NCI-H2171 (cell line): ENCODE measurements at places on chromosomes 6 and 20.
A peak's percentile ranks its signal among the peaks of the same experiment; 100 is the strongest.

DNA sequence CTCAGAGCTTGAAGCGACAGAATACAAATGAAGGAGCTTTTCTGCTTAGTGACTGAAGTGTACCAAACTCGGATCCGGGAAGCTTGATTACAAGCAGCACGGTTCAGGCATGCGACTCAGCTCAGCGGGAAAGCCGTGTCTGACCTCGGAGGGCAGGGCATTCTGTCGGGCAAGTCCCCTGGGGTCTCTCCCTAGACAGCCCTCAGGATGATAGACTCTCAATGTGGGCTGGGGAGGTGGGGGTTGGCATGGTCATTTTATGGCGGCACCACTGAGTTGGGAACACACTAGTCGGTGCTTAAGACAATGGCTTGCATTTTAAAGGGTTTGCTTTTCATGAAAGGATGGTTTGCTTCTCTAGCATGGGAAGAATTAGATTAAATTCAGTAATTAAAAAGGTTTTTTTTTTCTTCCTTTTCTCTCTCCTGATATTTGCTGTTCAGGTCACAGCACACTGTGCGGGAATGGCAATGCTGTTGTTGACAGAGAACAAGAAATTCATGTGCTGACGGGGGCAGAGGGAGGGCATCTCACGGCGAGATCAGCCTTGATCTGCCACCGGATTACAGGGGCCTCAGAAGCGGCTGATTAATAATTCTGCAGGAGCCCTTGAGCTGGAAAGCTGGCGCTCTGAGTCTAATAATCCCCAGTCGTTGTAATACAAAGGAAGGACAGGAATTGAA lies 80.7 kb upstream of the TRAF3IP2 start:
- no peak for DNase-seq

- no peak for DNase-seq
Observed at GRCh38 chr6:22353101-22353500, 56.3 kb upstream of the PRL start.

DNA sequence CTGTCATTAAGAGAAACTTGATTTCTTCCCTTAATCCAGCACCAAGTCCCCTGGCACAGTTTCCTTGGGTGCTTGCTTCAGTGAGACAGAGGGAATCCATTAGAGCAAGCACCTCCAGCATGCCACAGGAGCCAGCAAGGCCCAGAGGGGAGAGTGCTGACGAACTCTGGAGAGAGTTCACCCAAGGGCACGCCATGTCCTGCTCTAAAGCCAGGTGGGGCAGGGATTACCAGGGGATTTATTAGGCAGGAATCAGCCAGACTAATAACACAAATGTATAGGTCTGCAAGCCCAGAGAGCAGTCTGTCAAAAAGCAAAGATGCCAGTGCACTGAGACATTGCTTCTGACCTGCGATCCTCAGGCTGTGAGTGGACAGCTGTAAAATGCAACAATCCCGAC lies 155.4 kb upstream of the SYNDIG1 start:
- no peak for DNase-seq

- no peak for DNase-seq
Observed at GRCh38 chr6:3311826-3312225, 53.1 kb downstream of the PSMG4 start.

DNA sequence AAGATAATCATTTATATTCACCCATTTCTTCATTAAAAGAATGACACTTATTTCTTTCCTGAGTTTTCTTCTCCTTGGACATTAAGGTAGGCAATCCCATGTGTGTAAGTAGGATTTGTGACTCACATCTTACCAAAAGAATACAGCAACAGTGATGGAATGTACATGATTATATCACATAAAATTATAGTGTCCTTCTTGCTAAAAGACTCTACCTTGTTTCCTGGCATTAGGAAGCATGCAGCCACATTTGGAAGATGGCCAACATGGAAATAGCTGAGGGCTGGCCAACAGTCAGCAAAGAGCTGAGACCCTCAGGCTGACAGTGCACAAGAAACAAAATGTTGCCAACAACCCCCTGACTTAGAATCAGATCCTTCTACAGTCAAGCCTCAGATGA lies 327.9 kb upstream of the MARCKS start:
- no peak for DNase-seq

GRCh38 chr6:129331450-129332138 lies 378.4 kb downstream of the ARHGAP18 start:
- no peak for DNase-seq

DNA sequence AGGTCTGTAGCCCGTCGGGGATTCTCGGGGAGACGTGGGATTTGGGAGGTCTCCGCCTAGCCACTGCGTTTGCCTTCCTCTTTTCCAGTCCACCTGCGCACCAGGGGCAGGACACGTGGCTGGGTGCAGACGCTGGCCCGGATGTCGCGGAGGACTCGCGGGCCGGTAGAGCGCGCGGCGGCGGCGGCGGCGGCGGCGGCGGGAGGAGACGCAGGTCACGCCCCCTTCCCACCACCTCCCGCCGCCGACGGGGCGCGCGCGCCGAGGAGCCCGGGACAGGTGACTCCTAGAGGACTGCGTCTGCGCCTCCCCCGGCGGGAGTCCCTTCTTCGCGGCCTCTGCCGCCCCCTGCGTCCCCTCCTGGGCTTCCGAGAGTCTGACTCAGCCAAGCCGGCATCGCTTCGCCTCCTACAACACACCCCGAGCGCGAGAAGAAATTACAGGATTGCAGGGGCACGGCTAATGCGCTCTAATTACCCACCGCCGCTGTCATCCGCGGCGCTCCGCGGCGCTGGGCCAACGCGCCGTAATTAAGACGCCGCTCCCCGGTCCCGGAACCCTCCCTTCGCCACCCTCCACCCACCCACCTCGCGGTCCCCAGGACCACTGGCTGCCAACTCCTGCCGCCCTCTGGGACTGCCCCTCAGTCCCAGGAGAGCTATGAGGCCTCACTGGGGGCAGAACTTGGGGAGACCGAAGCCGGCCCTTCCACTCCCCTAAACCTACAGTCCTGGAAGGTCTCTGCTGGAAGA lies 124.5 kb downstream of the MRPL14 start:
- DNase-seq: peak; percentile 60

DNA sequence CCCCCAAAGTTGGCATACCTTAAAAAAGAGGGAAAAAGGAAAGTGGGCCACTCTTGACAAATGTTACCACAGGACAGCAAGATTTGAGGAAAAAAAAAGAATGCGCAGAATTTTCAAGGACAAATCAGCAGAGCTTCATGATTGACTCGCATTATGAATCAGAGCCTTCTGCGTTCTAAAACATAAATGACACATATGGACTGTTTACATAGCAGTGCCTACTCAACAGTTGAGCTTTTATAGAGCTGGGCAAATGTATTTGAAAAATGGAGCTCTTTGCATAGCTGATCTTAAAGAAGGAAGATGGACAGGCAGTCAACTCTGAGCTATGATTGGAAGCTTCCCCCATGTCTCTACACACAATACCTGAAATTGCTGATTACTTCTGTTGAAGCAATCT lies 213.2 kb upstream of the NT5E start:
- DNase-seq: no peak

DNA sequence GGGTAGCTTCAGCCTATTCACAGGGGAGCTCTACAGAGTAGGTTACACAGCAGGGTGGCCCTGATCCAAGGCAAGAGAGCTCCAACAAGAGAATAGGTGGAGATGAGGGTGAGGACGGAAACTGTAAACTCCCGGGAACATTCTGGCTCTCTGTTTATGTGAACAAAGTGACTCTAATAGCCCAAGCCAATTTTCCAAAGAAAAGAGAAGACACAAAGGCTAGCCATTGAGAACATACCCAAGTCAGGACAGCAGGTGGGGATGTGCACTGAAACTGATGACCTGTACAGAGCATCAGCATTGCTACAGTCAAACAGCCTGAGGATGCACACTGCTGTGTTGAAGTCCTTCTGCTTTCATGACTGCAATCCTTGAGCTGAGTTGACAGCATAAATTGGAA lies 136.0 kb upstream of the TOP1 start:
- no peak for DNase-seq
